ENCODE measurements at places on chromosomes 7 and 10.

- DNase-seq = no peak
These were observed 415.3 kb upstream of the PRKCQ start for GRCh38 chr10:6995341-6995740.

- no peak for DNase-seq
These were observed at the start of gene RPA3 for GRCh38 chr7:7718492-7718891. Gene RPA3, minus strand, starts transcription at chr7:7718607. Its CDS starts 78,189 bp downstream, at chr7:7640418.

DNA sequence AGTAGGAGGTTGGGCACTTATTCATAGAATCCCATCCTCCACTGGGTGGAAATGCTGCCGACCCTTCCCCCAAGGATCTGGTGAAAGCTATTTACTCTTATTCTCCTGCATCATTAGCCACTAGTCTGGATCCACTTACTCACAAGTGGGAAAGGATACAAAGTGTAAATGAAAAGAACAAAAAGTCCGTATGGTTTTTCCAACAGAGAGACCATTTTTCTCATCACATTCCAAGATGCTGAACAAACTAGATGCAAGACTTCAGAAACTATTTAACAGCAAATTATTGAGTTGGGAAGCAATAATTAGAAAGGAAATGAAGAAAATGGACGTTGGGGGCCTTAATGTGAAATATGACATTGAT is 242.4 kb upstream of the GLI3 start:
- DNase-seq = no peak

DNA sequence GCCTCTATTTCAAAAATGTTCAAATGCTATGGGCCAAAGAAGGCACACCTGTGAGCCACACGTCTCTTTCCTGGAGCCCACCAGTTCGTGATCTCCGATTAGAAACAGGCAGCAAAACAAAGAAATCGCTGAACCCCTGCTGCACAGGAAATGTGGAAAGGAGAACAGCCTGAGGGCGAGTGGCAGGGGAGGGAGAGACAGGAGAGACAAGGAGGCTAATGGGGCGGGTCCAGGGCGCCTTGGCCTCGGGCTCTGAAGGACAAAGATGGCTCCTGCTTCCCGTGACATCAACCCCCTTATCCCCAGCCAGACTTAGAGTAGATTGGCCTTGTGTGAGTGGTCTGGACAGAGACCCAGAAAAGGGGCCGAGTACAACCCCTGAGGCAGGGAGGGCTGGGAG is 62.4 kb upstream of the DOCK1 start:
- no peak for DNase-seq

DNA sequence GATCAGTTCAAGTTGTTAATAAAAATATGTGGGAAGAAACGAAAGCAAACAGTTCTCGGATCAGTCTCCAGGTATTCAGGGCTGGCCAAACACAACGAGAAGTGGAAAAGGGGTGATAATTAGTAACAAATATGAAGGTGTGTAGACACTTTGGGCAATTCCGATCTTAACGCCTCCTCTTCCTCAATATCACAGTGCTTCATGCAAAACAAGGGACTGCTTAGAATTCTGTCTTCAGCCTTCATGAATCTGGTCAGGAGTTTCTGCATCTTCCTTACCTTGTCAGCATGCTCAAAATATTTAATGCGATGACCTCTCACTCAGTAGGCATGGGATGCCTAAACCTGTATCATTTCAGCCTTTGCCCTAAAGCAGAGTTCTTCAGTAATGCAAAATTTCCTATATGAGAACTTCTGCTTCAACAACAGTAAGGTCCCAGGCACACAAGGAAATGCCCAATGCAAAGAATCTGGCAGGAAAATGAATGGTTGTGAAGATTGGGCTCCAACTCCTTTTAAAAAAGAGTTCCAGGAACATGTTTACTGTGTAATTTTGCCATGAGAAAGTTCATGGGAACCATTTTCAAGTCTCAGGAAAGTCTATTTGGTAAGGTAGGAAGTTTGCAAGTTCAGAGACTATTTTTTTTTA is 23.4 kb upstream of the VAX1 start:
- no peak for DNase-seq

GRCh38 chr7:87345962-87346371 is 503 bp downstream of the CROT start:
- DNase-seq = no peak

DNA sequence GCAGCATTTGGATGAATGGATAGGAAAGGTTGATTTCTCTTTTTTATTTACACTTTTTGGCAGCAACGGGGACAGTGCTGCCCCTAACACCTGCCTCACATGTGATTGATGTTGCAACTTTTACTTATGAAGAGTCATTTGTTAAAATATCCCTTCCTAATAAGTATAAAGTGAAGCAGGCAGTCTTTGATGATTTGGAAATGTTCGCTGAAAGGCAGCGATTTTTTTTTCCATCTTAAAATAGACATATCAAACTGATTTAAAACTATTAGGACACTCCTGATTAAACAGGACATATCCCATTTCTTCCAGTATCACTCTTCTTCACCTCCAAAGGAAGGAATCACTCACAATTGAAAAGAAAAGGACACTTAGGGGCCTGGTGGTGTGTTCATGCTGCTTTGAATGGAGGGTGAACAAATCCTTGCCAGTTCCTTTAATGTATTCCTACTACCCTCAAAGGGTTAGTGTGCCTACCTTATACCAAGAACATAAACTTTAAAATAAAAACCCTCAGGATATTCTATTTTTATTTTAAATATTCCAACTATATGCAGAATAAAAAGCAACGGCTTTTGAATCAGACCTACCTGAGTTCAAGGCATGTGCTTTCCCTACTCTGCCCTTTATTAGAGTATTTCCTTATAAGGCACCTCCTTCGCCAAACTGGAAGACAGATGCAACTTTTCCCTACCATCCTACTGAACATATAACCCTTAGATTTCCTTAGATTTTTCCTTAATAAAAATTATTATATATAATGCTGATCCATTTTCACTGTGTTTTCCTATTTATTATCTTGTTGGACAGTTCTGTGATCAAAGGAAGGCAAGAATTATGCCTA is 1.1 kb downstream of the ADK start:
- no peak for DNase-seq

DNA sequence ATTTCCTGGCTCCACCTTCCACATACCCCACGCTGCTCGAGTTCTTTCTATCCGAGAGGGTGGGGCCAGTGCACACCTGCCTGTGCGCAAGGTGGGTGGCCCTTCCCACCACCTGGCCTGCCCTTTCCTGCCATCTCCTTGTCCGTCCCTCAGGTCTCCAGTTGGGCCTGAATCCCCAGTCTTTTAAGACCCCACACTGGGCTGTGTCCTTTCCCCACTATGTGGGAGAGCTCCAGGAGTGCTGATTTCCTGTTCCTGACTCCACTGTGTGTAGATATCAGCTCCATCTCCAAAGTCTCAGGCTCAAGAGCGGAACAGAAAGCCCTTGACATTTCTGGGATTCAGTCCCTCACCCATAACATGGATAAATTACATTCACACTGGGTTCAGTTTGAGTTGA is 20.1 kb downstream of the LHPP start:
- DNase-seq = no peak

DNA sequence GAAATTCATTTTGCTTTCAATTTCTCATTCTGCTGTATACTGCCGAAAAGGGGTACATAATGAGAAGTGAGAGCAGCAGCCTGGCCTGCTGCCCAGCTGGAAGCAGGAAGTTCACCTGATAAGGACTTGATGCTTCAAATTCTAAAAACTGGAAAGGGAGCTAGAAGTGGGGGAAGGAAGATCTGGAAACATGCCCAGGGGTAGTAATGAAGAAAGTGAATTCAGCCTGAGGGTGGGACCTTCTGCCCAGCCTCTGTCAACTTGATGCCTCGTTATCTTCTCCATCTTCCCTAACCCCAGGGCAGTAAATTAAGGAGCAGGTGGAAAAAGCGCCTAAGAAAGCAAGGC is 69.4 kb downstream of the ARMH3 start:
- no peak for DNase-seq

DNA sequence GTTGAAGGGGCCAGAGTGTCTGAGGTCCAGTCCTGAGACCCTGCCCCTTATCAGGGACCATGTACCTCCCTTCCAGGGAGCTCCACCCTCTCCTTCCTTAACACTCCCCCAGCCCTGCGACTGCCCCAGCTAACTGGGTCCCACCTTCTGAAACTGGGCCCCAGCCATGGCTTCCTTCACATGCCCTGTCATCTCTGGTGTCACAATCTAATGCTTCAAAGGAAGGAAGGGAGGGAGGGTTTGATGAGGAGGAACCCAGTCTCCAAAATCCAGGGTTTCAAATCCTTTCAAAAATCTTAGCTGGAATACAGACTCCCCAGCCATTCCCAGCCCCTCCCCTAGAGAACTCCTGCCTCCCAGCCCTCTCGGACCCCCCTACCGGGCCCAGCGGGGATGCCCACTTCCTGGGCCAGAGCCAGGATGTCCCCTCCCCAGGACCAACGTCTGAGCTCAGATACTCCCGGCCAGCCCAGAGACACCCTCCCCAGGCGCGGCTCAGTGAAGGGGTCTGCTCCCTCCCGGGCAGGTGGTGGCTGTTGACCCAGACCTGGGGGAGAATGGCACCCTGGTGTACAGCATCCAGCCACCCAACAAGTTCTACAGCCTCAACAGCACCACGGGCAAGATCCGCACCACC is 18.0 kb downstream of the C10orf105 start:
- DNase-seq = no peak

GRCh38 chr7:52615021-52615695 is 420.3 kb upstream of the POM121L12 start:
- DNase-seq = no peak

DNA sequence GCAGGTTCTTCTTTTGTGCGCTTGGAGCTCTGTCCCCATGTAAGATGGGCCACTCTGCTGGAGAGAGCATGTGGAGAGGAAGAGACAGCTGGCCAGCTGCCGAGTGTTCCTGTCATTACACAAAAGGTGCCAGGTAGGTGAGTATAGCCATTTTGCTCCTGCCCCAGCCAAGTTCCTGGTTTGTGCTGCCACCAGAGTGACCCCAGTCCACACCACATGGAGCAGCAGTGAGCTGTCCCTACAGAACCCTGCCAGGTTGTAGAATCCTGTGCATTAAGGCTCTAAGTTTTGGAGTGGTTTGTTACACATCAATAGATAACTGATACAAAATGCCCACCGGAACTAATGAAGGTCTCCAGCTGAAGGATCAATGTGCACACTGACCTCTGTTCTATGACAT is 84.6 kb upstream of the GHITM start:
- no peak for DNase-seq

GRCh38 chr7:133253519-133253875 is 619 bp downstream of the EXOC4 start:
- no peak for DNase-seq

GRCh38 chr7:3928727-3929515 is 627.9 kb downstream of the SDK1 start:
- DNase-seq = no peak

DNA sequence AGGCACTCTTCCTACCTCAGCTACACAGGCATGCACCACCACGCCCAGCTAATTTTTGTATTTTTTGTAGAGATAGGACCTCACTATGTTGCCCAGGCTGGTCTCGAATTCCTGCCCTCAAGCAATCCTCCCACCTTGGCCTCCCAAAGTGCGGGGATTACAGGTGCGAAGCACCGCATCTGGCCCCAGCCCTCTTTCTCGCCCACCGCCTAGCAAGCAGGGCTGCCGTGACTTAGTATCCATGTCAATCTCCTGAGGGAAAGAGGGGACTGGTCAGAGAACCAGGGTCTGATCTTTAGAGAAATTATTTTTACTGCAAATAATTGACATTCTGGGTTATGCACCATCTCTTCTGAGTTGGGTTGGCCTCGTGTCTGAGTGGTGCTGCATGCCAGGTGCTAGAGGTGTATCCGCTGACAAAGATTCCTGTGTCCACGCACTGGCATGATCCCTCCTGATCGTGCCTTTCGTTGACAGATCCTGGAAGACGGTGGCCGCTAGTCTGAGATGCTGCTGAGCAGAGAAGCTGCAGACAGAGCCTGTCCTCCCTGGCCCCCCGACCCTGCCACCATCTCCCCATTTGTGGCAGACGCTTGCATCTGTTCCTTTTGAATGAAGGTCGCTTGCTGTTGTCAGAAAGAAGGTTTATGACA is 22.7 kb downstream of the WIPI2 start:
- DNase-seq = no peak

DNA sequence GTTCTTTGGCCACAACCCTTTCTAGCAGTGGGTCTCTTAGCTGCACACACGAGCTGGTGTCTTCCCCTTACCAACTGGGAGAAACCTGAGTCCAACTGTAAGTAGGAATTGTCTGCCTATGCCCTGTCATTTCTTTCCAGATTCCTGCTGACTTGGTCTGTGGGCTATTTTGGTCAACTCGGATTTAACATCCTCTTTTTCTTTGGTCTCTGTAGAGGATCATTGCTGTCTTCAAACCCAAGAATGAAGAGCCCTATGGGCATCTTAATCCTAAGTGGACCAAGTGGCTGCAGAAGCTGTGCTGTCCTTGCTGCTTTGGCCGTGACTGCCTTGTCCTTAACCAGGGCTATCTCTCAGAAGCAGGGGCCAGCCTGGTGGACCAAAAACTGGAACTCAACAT is 10.3 kb downstream of the PI4K2A start:
- DNase-seq = no peak

GRCh38 chr10:3782451-3783315 is 2.3 kb downstream of the KLF6 start:
- DNase-seq = peak; percentile 24

GRCh38 chr10:58518775-58519174 is 6.1 kb downstream of the BICC1 start:
- no peak for DNase-seq

DNA sequence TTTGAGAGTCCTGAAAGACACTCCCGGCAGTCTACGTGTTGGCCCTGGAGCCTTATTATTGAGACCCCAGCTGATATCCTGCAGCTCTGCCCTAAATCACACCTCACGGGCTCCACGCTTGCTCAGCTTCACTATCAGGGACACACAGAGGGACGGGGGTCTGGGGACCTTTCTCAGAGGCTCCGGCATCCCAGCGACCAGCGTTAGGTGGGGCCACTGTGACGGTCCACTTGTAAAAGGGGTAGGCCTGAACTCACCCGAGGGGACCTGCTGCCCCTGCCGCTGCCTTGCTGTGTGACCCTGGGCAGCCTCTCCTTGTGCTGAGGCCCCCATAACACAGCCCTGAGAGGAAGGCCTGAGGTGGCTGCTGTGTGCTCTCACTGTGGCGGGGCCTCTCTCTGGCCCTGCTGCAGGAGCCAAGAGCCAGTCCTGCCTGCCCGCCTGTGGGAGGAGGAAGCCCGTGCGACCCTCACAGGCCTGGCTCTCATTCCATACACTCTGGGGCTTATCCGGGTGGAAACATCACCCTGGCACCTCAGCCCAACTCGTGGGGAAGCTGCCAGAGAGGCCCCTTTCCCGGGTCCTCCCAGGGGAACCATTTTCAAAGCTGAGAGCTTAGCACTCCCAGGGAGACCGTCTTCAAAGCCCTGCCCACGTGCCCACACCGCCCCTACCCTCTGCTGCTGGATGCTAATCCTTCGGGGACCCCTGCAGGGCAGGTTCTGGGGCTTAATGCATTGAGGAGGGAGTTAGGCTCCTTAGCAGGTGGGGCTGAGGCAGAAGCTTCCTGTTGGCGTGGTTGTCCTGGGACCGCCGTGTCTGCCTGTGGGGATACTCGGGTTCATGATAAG is 21.7 kb downstream of the AQP1 start:
- DNase-seq = no peak
